ENCODE measurements at places on chromosomes 3 and 15.

DNA sequence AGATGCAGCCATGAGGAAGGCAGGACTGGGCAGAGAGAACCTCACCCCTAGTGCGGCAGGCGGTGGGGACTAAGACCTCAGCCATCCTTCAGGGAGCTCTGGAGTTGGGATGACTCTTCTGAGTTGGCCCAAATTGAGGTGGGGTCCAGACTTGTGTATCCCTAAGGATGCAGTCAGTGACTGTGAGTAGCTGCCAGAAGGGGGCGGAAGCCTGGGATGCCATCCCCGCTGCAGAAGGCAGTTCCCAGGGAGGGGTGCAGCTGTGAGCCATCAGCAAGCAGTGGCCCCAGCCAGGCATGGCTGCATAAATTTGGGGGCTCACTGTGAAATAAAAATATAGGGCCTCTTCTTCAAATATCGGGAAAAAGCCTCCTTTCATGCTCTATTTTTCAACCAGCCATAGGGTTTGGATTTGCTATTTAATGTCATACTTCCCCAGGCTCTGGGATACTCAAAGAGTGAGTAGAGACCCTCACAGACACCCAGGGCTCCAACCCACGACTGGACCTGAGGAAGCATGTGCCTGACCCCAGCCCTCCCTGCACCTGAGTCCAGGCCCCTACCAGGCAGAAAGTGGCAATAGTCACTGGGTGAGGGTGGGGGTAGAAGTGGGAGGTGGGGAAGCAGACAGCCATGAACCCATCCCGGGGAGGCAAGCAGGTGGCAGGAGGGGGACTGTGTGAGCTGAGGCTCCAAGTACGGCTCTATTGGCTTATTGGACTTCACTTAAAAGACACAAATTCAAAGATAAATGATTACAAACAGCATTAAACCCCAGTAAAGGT is 30.5 kb downstream of the GRK7 start:
- DNase-seq, result no peak

DNA sequence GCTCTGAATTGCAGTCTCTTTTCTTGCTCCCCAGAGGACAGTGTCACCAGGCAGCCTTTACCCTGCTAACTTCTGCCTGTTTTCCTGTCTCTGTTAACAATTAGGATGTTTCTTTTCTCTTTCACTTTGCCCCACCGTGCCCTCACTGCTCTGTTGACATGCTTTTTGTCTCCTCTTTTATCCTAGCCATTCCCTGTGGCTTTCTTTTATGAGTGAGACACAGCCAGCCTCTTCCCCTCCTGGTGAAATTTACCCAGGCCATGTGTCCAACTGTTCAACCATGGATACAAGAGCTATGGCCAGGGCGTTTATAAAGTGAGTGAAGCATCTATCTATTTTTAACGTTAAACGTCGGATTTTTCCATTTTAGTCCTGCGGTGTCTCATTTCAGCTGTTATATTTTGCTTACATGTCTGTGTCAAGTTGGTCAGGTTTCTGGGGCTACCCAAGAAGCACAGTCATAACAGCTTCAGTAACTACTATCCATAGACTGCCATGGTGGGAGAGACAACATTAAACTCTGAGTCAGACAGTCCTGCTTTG is 443.2 kb upstream of the AZI2 start:
- DNase-seq, result no peak

DNA sequence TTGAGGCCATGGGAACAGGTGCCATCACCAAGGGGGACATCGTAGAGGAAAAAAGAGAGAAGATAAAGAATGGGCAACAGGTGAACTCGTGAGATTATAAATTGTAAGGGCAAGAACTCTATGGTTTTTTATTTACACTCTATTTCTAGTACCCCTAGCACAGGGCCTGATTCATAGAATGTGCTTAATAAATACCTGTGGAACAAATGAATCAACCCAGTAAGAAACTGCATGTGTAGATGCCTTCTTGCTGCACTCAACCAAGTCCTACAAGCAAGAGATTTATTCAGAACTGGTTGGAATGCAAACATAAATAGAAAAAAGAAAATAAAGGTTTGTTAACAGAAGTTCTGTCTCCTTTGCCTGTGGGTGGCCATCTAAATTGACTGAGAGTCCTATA is 18.7 kb upstream of the KPNA1 start:
- no peak for DNase-seq

GRCh38 chr3:132916096-132916495 is 122.1 kb upstream of the TMEM108 start:
- DNase-seq, result no peak

GRCh38 chr3:69370156-69370883 is 15.6 kb downstream of the FRMD4B start:
- DNase-seq, result no peak

DNA sequence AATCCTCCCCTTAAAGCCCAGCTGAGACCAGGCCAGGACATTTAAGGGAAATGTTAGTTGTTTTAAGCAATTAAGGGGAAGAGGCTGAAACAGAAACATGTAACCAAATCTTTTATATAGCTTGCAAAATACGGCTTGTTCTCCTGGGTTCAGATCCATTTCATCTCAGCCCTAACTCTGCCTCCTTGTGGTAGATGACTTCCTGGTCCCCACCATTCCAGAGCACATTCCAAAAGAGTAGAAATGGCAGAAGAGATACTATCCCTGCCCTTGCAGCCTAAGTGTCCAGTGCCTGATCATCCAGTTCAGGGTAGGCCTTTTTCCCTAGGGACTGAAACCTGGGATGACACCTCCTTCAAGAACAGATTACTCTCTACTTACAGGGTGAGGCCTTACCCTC is 266.2 kb upstream of the VEPH1 start:
- no peak for DNase-seq

DNA sequence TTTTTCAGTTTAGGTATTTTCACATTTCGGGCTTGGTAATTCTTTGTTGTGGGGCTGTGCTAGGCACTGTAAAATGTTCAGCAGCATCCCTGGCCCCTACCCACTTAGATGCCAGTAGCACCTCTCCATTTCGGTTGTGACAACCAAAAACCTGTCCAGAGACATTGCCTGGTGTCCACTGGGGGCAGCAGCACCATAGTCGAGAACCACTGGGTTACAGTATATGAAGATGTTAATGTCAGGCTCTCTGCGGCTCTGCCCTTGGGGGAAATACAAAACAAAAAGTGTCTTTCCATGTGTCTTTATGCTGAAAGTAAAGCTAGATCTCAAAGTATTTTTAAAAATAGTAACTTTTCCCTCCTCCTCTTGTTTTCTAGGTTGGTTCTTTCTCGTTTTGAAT is 177.2 kb downstream of the ITPR1 start:
- DNase-seq, result no peak

All from NCI-H1105 treated with DMSO at 0.1 percent for 48 hours (cell line).